ENCODE measurements at places on chromosomes 3 and 15.

DNA sequence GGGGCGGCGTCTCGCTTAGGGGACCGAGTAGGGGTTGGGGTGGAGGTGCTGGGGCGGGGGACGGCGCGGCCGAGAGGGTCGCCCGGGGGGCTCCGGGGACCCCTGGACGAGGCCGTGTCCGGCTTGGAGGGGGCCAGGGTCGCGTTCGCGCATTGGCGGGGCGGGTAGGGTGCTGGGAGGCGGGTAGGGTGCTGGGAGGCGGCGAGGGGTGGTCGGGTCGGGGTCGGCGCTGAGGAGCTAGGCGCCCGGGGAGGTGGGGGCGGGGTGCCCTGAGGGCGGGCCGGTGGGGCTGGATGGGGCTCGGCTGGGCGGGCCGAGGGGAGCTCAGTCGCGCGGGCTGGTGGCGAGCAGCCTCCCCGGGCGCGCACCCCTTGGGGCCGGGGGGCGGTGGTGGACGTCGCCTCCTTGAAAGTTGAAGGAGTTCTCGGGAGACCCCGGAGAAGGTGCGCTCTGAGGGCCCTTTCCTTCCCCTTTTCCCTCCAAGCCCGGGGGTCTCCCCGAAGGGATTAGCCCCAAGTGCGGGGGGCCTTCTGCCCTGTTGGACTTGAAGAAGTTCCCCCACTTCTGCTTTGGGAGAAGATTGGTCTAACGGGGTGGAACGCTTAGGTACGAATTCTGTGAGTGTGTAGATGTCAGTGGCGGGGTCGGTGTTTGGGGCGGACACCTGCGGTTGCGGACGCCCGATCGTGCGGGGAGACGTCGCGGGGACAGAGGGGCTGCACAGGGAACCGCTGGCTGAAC, 543 bp downstream of the MEF2A start:
- DNase-seq: no peak

DNA sequence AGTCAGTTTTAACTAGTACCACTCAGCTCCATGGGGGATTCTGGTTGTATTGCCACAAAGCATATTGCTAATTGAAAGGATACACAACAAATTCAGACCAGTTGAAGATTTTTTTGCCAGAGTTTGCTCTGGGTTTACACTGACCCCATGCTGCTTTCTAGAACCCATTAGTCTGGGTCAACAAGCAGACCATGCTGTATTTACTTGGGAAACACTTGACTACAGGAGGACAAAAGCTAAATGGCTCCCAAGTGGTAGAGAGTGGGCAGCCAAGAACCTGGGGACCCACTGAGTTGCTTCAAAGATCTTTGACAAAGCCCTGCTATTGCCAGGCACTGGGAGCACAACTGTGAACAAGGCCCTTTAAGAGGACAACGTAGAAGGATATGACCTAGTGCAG, 86.8 kb upstream of the PSMD6 start:
- DNase-seq: no peak

- DNase-seq: no peak
Measured at GRCh38 chr3:58693940-58694850, 27.6 kb upstream of the FAM3D start.

GRCh38 chr3:172319595-172319994, 128.7 kb downstream of the GHSR start:
- no peak for DNase-seq

DNA sequence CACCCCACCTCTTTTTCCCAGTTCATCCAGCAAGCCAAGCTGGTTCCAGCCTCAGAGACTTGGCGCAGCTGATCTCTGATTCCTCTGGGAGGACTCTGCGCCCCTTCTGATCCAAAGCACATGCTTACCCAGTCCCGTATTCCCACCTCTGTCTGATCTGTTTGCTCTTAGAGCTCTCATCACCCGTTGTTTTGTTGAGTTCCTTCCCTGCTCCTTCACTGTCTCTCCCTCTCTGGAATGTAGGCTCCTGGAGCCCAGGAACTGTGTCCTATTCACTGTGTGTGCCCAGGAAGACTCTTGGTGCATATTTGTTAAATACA, 1.3 kb upstream of the ZXDC start:
- DNase-seq: no peak

DNA sequence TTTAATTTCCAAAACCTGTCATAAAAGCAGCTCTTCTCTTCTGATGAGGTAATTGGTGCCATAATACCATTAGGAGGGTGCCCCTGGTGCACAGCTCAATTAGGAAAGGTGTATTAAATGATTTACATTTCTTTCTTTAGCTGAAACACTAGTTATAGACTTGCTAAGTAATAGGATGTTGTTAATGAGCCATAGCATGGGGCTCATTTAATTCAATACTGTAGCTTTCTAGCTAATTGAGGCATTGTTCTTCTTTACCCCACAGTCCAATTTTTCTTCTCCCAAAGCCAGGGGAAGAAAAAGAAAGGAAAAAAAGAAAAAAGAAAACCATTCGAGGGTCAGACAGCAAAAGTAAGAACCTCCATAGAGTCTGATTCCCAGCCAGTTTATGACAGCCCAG, 164.0 kb upstream of the HES1 start:
- DNase-seq: no peak

DNA sequence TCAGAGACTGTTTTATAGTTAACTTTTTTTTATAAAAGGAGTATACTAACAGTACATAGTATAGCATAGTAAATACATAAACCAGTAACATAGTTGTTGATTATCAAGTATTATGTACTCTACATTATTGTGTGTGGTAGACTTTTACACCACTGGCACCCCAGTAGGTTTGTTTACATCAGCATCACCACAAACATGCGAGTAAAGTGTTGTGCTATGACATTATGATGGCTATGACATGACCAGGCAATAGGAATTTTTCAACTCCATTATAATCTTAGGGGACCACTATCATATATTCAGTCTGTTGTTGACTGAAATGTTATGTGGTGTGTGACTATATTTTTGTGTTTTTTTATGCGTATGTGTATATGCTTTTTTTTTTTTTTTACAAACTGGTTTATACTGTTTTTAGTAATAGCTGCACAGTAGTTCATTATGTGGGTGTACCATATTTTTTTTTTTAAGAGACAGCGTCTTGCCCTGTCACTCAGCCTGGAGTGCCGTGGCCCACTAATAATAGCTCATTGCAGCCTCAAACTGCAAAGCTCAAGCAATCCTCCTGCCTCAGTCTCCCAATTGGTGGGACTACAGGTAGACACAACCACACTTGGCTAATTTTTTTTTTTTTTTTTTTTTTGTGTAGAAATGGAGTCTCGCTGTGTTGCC, 1.9 kb downstream of the CAPN7 start:
- DNase-seq: no peak

DNA sequence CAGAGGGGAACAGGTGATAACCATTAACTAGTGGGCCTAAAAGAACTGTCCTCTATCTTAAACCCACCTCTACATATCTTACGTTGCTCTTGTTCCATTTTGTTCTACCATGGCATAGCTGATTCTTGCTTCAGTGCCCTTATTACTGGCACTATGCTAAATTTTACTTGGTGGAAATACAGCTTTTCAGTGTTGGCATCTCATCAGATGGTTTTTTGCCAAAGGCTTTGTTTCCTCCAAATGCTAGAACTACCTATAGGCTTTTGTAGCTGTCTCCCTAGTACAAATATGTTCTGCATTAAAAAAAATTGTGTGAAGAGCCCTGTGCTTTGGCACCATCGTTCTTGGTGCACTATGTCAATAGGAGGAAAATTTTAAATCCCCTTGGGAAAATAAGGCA, 145.0 kb upstream of the ZBTB20 start:
- no peak for DNase-seq

DNA sequence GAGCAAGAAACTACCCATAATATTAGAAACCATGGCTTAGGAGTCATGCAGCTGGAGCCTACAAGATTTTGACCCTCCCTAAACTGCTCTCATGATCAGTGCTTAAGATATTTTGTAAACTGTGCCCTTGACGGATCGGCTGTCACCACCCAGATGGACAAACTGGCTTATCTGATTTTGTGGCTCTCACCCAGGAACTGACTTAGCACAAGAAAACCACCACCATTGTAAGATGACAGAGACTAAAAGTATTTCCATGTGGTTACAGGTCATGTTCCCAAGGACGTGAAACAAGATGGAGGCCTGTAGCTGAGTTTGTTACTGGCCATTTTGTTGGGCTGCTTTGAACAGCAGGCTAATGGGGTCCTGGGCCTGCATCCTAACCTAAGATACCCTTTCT, 940.9 kb downstream of the OTOL1 start:
- DNase-seq: no peak

- DNase-seq: no peak
Measured at GRCh38 chr3:160394009-160394392, 5.0 kb downstream of the IFT80 start.

GRCh38 chr15:31338318-31338878, 11.8 kb downstream of the KLF13 start:
- no peak for DNase-seq

DNA sequence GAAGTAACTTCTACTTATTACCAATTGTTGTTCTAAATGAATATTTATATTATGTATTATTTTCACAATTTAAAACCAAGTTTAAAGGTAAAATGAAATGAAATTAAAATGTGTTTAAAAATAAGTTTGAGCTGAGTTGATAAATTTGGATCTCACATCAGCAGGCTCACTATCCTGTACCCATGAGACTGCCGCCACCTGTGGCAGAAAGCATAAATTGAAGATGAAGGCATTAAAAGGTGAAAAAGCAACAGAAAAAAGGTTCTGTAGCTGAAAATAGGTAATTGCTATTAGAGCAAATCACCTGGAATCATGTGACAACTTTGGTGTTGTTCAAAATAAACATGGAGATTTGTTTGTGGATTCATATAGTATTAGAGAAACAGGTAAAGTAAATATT, 133.0 kb upstream of the CADM2 start:
- no peak for DNase-seq

DNA sequence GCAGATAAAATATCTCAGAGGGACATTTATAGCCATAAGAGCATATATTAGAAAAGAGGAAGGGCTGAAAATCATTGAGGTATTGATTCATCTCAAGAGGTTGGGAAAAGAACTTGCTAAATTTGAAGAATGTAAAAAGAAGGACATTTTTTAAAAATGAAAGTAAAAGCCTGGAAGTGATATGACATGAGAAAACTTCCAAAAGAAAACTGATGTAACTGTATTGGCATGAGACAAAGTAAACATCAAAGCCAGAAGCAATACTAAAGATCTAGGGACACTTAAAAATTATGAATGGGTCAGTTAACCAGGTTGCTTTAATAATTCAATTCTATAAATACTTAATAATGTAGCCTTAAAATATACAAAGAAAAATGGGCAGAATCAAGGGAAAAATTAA, 31.9 kb downstream of the CEP63 start:
- DNase-seq: no peak

- DNase-seq: no peak
Measured at GRCh38 chr3:130661140-130661891, 85.3 kb downstream of the PIK3R4 start.

- DNase-seq: no peak
Measured at GRCh38 chr15:97037080-97037479, 706.6 kb downstream of the NR2F2 start.

DNA sequence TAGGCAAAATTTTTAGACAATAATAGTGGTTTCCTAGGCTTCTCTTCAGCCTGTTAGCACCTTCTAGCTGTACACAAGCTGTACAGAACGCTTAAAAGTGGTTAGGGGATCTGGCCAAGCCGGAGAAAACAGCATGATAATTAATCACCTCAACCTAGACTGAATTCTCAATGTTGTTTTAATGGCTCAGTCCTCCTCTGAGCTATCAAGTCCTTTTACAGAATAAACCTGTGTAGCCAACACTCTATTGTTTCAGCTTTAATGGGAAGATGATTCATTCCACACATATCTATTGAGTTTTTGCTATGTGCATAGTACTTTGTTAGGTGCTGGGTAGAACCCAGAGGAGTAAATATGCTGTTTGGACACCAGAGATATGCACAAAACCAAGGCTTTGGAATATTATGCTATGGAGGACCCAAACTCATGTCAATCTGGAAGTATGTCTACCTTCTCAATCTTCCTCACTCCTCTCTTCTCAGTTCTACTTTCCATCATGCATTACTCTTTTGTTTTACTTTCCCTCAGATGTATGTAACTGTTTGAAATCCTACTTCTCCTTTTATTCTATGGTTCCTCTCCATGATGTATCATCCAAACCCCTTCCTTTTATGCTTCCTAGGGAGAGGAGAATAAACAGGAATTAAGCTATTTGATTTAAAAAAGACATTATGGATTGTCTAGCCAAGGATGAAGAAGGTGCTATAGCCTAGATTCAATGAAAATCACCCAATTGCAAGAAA, 27.6 kb upstream of the UBE2E2 start:
- no peak for DNase-seq

GRCh38 chr3:61032991-61033390, 218.3 kb downstream of the FHIT start:
- DNase-seq: no peak

DNA sequence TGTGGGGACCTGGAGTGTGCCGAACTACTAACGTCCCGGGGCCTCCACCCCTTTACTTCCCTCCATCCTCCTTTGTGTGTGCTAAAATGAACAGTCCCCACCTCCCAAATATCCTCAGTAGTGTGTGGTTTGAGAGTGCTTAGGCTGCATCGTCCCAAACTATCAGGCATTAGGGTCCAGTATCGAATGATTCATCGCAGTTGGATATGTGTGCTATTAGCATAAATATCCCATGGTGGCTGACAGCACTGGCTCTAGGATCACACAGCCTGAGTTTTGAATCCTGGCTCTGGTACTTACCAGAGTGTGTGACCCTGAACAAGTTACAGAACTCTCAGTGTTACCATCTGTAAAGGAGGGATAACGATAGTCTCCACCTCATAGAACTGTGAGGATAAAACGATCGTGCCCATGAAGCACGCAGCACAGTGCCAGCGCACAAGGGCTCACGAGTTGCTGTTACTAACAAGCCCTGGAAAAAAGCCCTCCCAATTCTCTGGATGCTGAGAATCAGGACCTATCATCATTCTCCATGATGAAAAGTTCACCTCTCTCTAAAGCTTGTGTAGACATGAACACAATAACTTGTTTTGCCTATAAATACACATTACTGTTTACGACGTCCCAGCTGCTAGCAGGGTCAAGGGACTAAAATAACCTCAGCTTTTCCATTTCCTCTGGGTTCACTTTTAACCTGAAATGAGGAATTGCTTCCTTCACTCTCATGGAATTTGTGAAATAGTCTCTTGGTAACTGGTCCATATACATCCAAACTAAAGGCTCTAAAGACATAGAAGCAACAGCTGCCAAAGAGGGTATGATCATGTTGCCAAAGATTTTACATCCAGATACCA, 51.0 kb downstream of the VGLL4 start:
- DNase-seq: no peak

GRCh38 chr3:44105571-44105970, 136.1 kb upstream of the TOPAZ1 start:
- no peak for DNase-seq

DNA sequence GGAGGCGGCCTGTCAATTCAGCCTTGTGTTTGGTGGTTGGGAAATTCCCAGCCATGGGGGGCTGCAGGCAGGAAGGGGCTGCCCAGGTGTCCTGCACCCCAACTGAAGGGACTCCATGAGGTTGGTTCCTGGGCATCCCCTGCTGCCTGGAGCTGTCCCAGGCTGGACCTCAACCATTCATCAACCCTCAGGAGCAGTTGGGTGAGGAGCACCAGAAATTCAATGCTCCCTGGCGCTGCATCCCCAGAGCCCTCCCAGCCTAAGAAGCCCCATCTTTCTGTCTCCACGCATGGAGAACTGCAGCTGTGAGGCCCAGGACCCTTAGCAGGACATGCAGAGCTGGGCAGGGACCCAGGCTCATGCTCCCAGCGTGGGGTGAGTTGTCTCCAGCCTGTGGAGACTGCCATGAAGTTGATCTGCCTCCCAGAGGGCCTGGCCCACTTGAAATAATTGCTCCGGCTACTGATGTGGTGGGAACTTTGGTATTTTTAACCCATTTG, 8.0 kb upstream of the SEMA3B start:
- no peak for DNase-seq
